ENCODE measurements at places on chromosomes 2 and 18. TPM values are rescaled to one million over a fixed set of nuclear protein-coding genes. Genes with fewer than 3 reads are reported as not detected.

Gene LAMA3
- 5.0 TPM for total RNA-seq

- no peak for DNase-seq
Observed at GRCh38 chr18:75211002-75211621, 515 bp downstream of the TSHZ1 start.

- DNase-seq: no peak
Observed at GRCh38 chr2:191500884-191501560, 176.9 kb upstream of the NABP1 start.

DNA sequence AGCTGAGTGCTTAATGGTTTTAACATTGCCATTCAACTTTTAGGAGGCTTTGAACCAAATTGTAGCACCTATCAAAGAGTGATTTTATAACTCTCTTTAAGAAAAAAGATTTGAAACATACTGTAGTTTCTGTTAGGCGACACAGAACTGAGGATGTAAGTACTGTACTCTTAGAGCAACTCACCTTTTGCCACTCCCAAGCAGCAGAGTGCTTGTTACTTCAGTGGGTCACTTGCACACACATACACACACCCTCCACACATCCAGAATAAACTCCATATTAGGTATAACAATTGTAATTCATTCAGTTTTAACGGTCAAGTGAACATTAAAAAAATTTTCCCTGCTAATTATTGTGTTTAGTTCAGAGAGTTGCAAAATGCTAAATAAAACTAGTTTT, 118.3 kb downstream of the CAMKMT start:
- no peak for DNase-seq

DNA sequence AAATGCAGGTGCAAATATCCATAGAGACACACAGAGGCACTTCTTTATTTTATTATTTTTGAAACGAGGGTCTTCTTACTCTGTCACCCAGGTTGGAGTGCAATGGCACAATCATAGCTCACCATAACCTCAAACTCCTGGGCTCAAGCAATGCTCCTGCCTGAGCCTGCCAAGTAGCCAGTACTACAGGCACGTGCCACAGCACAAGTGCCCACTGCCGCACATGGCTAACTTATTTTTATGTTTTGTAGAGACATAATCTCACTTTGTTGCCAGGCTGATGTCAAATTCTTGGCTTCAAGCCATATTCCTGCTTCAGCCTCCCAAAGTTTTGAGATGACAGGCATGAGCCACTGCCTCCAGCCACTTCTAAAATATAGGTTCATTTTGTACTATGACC, 537.6 kb downstream of the THSD7B start:
- no peak for DNase-seq

- no peak for DNase-seq
Observed at GRCh38 chr2:240959941-240960308, 38.5 kb upstream of the SNED1 start.

- no peak for DNase-seq
Observed at GRCh38 chr2:58427572-58428095, 186.5 kb upstream of the FANCL start.

DNA sequence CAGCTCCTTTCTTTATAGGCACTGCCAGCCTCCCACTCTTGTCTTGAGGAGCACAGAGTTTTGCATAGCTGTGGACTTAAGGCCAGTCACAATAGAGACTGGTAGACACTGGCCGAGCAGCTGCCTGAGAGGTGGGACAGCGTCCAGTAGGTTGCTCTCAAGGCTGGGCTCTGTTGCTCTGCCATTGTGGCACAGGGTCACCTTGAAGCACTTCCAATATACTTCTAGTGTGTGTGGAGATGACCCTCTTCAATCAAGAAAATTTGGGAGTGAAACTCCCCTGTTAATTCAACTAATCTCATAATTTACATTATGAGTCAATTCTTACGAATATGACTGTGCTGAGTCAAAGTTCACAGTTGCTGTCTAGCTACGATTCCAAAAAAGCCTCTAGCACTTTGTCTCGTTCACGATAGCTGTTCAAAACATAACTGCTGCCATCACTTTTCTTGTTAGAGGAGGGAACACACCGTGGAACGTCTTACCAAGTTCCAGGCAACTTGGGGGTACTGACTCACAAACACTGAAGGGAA, 636.2 kb downstream of the EPHA4 start:
- DNase-seq: no peak

Data from H1 (cell line).